Glomerular endothelial cell (primary cell): ENCODE measurements at places on chromosomes 16 and 17. TPM values are rescaled to one million over a fixed set of nuclear protein-coding genes. Genes with fewer than 3 reads are reported as not detected.

Gene LPO
- not detected in 2 replicates for total RNA-seq

Gene OTOP2
- not detected in 2 replicates for total RNA-seq

- DNase-seq, result no peak
Observed at GRCh38 chr16:19020689-19021088, 37.0 kb downstream of the TMC7 start.

DNA sequence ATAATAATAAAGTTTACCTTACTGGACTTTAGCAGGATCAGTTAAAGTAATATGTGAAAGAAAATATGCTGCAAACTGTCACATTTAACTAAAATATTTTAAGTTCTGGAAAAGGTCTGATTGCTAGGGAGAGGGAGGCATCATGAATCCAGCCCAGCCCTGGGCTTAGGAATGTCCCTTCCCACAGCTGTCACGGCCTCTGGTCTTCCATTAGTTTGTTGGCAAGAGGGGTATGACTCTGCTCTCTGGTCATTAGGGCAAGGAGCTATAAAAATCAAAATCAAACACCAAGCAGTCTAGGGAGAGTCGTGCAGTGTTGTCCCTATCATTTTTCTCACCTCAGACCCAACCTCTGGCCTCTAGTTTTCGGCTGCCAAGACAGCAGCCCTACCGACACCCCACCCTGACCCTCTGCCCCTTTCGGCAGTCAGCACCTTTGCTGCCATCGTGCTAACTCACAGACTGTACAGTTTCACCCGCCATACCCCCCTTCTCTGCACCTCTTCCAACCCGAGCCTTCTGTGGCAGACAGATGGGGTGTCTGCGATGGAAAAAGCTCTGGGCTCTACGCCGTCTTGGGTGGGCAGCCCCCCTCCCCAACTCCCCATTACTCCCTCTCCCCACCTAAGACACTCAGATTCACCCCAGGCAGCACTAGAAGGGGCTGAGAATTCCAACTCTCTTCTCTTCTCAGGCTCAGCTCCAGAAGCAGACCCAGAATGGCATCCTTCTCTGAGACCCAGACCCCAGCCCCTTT lies 41.4 kb downstream of the NEUROD2 start:
- DNase-seq, result no peak

DNA sequence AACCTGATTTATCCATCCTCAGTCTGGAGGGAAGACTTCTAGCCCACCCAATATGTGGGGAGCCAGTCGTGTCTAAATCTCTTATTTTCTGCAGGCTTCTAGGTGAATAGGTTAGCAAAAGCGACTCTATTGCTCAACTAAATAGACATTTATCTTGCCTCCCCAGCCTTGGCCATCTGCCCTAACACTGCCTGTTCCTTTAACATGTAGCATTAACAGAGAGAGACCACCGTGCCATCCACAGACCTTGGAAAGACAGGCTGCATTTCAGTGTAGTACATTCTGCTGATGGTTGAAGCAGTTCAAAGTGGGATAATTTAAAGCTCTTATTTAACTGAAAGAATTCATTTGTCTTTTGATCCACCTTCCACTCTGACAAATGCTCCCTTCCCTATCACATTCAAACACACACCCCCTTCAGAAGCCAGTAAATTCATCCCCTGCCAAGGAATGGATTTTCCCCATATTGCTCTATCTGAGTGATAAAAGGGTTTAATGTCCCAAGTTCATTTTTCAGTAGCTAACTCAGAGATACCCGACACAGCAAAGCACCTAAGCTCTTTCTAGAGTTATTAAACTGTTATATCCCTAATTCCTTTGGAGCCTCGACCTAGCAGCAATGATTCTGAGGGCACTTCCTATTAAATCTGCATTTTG lies 58.1 kb upstream of the COX10 start:
- no peak for DNase-seq

DNA sequence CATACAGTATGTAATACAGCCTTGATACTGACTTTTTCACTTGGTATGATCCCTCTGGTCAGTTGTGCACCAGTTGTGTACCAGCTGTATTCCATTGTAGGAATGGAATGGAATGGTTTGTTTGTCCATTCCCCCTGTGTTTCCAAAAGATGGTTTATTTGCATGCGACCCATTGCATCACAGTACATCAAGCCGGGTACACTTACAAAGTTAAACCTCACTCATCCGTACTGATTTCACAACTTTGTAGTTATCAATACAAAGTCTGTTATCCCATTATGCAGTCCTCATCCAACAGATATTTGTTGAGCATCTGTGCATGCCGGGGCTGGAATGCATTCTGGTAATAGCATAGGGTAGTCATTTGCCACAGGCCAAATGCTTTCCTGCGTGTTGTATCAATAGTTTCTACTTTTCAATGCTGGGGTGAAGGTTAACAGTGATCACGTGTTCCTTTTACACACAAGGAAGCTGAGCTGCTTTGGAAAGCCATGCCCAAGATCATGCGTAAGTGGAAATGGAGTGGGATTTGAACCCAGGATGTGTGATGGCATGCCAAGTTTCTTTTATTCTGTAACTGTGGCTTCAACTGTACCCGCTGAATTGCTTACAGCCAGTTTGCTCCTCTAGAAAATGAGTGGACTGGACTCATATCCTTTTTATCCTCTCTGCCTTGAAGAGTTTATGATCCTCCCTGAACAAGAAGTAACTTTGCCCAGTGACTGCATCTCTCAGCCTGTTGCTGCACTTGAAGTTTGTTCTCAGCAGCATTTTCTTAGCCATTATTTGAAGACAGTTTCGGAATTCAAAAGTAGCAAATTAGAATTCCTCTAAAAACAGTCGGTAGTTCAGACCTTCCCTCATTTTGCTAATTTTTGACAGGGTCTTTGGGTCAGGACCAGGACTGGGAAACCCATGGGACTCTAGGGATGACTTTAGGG lies 228.5 kb downstream of the CCDC182 start:
- no peak for DNase-seq

GRCh38 chr17:76537288-76537577 lies 276 bp downstream of the CYGB start:
- DNase-seq, result no peak

DNA sequence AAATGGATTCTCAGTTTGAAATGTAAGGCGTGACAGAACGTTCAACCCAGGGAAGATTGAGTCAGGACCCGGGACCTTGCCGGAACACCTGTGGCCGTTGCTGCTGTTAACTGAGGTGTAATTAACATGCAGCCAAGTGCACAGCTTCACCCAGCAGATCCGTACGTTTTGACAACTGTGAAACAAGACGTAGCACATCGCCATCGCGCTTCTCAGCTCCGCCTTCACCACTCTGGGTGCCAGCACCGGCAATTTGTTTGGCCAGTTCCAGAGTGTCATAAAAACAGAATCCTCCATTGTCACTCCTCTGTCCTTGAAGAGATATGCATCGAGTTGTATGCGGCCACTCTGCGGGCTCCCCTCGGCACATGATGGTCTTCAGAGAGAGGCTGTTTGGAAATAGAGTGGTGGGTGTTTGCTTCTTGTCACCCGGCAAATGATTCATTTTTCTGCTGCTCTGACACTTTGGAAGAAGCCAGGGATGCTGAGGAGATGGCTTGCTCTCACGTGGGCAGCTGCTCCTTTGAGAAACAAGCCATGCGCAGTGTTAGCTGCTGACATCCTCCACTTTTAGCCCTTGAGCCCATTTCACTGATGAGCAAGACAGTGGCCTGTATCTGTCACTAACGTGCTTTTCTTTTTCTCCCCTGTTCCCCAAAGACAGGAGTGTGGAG lies 22.6 kb downstream of the NAA60 start:
- no peak for DNase-seq

GRCh38 chr16:14586637-14587305 lies 43.3 kb downstream of the PARN start:
- DNase-seq, result no peak

Gene EXOC7
- 74.2 and 81.0 TPM in 2 replicates for total RNA-seq

Gene SLC47A1
- 0.29 and 0.35 TPM in 2 replicates for total RNA-seq
